Activated CD4-positive, alpha-beta T cell treated with anti-CD3 and anti-CD28 coated beads, Interleukin-2, Interleukin-6, amounts not matched to agents 100 ng/mL and 50 ng/mL, durations not matched to agents 16 hours and 8 hours (primary cell): ENCODE measurements at places on chromosomes 12 and 14.
A peak's percentile ranks its signal among the peaks of the same experiment; 100 is the strongest.

- no peak for DNase-seq
Measured at GRCh38 chr12:91482231-91482630, 299.6 kb upstream of the DCN start.

DNA sequence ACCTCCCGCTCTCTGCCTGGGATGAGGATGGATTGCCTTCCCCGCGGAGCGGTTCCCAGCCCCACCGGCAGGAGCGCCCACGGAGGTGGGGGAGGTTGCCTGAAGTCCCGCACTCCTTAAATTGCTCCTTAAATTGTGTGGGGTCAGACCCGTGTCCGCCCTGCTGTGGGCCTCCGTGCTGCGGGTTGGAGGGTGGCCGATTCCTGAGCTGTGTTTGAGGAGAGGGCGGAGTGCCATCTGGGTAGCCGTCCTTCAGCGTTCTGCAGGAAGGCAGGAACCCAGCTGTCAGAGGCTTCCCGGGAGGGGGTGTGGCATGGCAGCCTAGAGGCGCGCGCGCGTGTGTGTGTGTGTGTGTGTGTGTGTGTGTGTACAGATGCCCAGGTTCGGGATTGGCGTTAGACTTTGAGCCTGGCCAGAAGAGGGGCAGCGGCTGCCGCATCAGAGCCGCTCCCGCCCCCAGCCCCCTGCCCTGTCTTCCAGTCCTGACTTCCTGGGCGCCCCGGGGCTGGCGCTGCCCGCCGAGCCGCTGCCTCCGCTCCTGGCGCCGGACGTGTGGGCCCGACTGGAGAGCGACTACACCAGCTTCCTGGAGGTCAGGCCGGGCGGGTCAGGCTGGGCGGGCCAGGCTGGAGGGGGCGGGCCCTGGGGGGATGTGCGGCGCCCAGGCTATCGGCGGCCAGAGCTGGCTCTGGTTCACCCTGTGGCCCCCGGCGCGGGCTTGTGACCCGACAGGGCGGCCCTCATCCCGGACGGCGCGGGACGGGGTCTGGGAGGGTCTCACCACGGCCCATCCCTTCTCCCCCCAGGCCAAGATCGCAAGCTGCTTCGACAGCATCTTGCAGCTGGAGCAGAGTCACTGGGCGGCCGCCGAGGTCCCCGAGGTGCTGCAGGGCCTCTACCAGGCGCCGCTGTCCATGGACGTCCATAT, 9.2 kb downstream of the EXOC3L4 start:
- peak; percentile 30 for DNase-seq

- no peak for DNase-seq
Measured at GRCh38 chr14:72902801-72903530, 9.1 kb upstream of the DPF3 start.

- DNase-seq, result no peak
Measured at GRCh38 chr14:93183596-93184317, 940 bp downstream of the MOAP1 start.

DNA sequence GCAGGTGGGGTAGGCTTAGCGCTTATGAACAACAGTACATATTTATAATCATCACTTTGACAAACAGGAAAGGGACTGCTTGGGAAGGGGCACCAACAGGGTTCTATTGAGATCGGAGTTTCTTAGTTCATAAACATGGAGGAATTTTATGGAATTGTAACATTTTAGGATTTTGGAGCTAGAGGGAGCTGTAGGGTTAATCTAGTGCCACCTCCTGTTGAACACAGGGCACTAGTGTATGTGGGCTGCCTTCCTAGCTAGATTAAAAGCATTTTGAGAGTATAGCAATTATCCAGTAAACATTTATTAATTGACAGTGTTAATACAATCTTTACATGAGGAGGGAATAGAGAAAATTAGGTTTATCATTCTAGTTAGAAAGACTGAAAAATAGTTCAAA, 23.1 kb upstream of the TBC1D30 start:
- DNase-seq, result no peak
